ENCODE measurements at places on chromosomes 2 and 18.

- no peak for DNase-seq
These were observed 142.7 kb upstream of the ST6GAL2 start for GRCh38 chr2:107028661-107029060.

- DNase-seq: no peak
These were observed 22.7 kb upstream of the RNF149 start for GRCh38 chr2:101331202-101331601.

- no peak for DNase-seq
These were observed 615 bp downstream of the AKAIN1 start for GRCh38 chr18:5196253-5197031.

DNA sequence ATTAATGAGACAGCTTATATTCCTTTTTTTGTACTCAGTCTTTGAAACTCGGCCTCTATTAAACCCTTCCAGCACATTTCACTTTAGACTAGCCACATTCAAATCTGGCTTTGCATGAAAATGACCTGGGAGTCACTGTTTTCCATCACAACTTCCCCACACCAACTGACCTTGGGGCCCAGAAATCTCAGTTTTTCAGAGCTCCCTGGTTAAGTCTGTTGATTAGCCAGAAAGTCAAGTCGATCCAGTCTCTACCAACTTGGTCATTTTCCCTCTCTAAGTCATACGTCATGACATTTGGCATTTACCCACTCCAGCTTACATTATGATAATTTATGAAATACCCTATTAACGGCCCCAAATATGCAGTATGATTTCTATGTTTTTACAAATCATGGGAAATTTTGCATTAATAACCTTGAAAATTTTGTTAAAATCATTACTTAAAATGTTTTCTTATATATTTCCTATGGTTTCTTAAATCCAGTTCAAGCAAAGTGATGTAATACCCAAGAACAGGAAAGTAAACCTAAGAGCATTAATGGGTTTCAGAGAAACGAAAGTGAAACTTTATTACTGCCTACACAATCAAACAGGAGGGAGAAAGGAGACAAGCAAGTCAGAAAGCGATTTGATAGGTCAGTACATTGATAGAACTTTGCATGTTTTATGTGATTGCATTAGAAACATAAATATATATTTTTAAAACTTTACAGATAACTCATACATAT lies 77.1 kb downstream of the SPATS2L start:
- DNase-seq: no peak

GRCh38 chr2:41313082-41313481 lies 734.7 kb upstream of the PKDCC start:
- DNase-seq: no peak

Measured in nucleus accumbens (tissue), 56 donors.